HS-27A (cell line): ENCODE measurements at places on chromosomes 4 and X.

DNA sequence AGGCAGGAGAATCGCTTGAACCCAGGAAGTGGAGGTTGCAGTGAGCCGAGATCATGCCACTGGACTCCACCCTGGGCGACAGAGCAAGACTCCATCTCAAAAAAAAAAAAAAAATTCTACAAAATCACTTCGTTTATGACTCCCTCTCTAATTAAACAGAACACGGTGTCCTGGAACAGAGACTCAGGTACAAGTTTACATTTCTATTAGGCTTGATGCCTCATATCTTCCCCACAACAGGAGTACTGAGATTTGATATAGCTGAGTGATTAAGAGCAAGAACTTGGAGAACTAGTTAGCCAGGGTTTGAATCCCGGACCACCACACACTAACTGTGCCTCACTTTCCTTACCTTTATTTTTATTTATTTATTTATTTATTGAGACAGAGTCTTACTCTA lies 42.2 kb upstream of the KLF3 start:
- DNase-seq: no peak

GRCh38 chrX:23936180-23936579 lies 28.4 kb downstream of the CXorf58 start:
- DNase-seq: no peak

- DNase-seq: no peak
Observed at GRCh38 chr4:48065587-48066052, 49.0 kb downstream of the NIPAL1 start.

DNA sequence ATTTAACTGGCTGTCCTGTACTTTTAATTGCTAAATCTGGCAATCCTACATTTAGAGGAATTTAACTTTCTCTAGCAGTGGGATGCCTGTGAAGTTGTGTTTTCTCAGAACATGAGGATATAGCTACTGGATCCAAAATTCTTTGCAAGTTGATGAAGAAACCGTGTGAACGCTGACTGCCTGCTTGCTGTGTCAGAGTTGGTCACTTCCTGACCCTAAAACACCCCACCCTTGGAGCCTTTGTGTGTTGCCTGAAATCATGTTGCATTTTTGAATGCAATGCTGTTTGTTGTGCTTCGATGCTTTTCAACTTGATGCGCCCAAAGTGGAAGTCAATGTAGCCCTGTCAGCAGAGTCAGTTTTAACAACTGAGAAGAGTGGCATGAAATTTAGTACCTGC lies 211.2 kb downstream of the ANK2 start:
- no peak for DNase-seq

- DNase-seq: no peak
Observed at GRCh38 chr4:120395746-120396145, 329.1 kb upstream of the MAD2L1 start.

DNA sequence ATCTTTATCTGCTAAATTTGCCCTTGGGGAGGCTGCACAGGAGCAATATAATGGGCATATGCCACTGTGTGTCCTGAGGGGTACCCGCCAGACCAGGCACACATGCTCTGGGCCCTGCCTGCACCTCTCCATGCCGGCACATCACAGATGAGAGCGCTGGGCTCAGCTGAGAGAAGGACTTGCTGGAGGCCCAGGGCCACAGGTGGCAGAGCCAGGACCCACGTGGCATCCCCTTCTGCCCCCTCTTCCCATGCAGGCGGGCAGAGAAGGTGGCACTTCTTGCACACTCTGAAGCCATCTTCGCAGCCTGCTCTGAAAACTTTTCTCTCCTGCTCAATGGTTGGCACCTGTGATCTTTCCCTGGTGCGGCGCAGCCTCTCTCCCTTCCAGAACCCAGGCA lies 20.1 kb downstream of the CPZ start:
- no peak for DNase-seq

DNA sequence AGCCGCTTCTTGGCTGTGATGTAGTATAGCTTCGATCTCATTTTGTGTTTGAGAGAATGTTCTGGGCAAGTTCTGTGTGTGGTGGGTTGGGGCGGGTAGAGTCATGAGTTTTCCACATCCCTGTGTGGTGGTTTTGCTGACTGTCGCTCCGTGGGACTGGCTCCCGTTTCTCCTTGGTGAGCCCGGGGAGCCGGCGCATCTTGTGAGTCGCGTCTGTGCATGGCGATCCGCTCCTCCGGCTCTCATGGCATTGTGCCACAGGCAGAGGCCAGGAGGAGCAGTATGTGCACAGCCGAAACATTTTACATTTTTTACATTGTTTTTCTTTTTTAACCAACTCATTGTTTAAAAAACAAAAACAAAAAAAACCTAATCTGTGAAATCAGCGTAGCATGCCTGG lies 27.7 kb upstream of the TBC1D14 start:
- no peak for DNase-seq

GRCh38 chr4:99221980-99222379 lies 2.9 kb upstream of the ADH6 start:
- DNase-seq: no peak

- DNase-seq: no peak
Observed at GRCh38 chrX:31071262-31071661, 579 bp downstream of the FTHL17 start.

DNA sequence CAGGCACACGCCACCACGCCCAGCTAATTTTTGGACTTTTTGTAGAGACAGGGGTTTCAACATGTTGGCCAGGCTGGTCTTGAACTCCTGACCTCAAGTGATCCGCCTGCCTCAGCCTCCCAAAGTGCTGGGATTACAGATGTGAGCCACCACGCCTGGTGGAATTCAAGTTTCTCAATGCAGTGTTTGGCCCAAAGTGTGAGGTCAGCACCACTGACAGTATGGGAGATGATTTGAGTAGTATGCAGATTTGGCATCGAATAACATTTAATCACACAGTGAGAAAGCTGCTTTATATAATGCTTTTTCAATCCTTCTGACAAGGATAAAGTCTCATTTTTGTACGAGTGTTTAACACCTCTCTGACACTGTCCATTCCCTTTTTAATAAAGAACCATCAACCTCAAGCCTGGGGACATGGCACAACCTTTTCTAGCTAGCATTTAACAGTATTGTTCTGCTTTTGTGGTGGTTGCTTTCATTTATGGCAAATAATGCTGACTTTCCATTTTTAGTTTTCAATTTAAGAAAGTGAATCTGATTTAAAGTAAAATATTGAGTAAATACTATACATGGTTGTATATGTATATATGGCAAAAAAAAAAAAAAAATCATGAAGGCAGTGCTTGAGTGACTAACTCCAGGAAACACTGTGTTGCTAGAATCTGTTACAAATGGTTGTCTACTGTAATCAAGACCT lies 4.3 kb upstream of the NSUN7 start:
- DNase-seq: no peak

- DNase-seq: no peak
Observed at GRCh38 chr4:139009702-139010101, 5.9 kb upstream of the NOCT start.

- DNase-seq: no peak
Observed at GRCh38 chrX:101813200-101813599, 118.6 kb downstream of the ZMAT1 start.

DNA sequence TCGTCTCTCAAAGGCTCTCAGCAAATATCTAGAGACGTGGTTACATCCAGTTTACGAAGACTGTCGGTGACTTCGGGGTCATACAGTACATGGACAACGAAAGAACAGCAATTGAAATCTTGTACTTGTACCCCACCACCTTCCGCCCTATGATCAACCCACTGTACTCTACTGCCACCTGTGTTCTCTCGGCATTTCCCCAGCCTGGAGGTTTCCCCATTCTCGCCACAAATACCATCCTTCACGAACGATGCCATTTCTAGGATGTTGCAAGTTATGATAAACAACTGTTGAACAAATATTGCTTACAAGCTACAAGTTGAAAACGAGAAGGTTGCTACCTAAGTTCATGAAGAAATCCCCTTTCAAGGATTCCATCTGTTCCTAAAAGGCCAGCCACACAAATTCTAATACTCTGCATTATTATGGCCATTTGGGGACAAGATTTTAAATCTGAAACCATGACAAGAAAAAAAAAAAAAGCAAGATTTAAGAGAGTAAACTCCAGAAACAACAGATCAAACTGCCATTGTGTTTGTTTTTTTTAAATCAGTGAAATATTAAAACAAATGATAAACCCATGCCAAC lies 1.6 kb downstream of the APBB2 start:
- no peak for DNase-seq

DNA sequence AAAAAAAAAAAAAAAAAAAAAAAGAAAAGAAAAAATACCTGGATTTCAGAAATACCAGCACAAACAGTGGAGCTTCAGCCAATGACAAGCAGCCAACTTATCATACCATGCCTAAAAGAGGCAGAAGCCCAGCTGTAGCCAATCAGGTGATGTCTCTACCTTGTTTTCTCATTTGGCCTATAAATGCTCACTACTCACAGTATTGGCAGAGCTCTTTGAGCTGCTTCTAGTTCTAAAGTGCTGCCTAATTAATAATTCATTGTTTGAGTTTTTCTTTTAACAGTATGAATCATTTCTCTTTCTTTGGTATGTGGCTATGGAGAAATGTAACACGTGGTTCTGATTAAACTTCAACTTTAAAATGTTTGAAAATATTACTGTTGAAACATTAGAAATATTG lies 188.8 kb upstream of the TECRL start:
- DNase-seq: no peak

- no peak for DNase-seq
Observed at GRCh38 chr4:174111422-174111821, 172.0 kb downstream of the FBXO8 start.

DNA sequence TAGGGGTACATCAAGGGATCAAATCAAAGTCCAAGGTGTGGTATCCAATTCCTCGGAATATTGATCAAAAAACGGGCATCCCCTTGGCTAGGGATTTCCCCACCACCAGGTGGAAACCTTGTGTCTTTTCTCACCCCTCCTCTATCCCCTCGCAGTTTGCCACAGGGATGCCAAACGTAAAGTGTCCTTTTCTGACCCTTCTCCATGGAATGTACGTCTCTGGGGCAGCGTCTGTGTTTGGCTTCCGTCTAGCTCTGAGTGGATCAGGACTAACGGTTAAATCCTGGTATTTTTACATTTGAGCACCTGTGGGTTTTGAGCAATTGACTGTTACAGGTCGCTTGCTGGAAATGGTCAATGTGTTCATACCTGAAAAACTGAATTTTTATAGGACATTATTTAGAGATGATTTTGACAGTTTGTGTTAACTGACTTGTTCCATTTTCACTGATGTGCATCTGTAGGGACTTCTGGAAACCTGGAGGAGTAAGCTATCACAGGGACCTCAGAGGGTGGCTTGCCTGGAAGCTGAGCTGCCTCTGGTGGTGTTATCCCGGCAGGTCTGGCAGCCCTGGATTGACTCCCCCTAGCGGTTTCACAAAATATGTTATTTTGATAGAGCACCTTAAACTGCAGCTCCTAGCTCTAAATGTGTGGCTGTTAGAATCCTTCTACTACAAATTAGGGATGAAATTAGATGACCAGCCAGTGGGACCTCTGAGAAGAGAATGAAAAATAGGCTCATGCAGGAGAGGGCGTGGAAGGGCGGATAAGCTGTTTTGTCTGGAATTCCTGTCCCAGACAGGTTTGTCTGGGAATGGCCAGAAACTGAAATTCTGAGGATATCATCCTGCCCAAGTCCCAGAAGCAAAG lies 8.8 kb upstream of the MGST2 start:
- DNase-seq: peak; percentile 39
